ENCODE measurements at places on chromosomes 4 and X.
A peak's percentile ranks its signal among the peaks of the same experiment; 100 is the strongest.

GRCh38 chr4:73258436-73258685, 237 bp downstream of the ANKRD17 start:
- DNase-seq = no peak

DNA sequence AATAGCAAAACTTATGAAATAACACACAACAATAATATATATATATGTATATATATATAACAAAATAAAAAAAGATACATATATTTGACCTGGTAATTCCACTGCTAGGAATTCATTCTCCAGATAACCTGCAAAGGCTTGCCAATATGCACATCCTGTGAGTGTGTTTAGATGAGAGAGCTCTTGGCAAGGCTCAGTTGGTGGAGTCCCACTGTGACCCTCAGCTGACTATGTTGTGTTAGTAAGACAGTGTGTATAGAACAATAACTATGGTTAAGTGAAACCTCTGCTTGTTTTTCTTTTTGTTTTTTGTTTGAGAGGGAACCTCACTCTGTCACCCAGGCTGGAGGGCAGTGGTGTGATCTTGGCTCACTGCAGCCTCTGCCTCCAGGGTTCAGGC, 39.5 kb upstream of the RBMX start:
- no peak for DNase-seq

DNA sequence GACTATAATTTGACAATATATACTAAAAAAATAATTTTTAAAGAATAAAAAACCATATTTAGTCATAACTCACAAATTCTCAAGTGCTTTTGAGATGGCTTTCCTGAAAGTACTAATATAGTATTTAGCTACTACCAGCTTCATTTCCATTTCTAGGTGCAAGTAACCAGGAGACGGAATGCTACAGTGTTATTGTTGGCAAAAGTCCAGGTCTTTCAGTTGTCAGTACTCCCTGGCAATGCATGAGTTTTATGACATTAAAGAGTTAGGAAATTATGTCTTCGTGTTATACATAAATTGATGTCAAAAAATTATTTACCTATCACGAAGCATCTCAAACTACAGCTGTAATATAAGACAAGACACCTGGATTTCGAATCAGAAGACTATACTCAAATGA, 45.0 kb downstream of the TMEM47 start:
- no peak for DNase-seq

DNA sequence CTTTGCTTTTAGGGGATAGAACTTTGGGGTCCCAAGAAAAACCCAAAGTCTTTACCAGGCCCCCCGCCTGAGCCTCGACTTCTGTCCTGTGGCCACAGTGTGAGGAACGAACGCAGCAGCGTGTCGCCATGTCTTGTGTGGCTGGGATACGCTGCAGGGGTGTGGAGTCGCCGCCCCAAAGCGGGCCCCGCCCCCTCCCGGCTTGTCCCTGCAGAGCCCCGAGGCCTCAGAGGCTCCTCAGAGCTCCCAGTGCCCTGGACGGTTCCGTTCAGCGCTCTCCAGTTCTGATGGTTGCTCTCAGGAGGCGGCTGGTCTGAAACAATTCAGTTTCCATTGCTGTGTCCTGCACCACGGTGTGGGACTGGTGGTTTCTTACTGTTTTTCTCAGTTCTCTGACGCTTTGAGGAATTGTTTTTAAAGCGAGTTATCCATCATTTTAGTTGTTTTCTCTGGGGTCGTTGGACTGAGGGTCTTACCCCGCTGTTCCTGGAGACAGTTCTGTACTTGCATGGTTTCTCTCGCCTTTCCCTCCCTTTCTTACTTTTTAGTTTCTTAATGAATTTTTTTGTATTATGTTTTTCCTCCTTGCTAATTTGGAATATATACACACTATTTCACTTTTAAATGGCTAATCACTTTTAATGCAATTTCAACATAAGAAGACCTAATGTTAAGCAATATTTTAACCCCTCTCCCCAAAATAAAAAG, 1.6 kb upstream of the IDUA start:
- DNase-seq = peak; percentile 52

GRCh38 chr4:83757121-83757621, 221.3 kb downstream of the GPAT3 start:
- DNase-seq = no peak

DNA sequence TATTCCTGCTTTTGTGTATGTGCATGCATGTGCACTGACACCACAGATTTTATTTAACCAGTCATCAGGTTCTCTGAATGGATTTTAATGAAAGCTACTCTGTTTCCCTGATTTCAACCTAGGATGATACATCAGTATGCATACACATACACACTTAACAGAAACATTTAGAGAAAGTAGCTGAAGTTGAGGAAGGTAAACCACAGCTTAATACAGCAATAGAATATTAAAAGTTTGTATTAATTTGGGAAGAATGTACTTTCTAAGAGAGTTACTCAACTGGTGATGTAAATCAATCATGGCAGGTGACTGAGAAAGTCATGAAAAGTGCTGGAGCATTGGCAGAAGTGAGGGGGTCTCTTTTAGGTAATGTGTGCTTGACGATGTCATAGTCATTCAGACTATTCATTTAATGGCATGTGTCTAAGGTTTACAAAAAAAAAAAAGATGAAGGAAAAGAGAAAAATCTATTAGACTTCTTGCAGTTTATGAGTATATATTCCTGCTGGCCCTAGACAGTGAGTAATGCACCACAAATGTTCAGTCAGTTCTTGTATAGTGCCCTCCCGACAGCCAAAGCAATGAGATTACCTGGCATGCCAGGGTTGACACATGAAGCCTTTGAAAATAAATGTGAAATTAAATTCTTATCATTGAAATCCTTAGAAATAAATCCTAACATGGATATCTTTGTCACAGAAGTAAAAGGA, 187.6 kb downstream of the RAPGEF2 start:
- no peak for DNase-seq

DNA sequence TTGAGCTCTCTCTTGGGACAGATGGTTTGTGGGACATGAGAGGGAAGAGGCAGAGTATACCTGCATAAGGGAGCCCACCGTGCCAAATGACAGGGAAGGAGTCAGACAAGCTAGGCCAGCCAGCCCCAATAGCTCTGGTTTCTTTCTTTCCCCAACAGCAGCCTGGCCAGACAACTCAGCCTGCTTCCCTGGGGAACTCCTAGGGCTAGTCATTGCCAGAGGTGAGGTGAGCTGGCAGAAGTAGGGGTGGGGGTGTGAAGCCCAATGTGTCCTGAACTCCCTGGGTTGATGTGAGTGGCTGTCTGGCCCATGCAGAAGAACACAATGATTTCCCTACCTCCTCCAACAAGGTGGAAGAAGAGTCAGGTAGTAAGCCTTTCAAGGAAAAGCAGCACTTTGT, 135.5 kb downstream of the AMMECR1 start:
- DNase-seq = no peak
